Fibroblast of skin of right quadriceps (primary cell): ENCODE measurements at places on chromosomes 1 and 21.

- DNase-seq: no peak
These were observed 23.7 kb upstream of the TMCO2 start for GRCh38 chr1:40224040-40224439.

DNA sequence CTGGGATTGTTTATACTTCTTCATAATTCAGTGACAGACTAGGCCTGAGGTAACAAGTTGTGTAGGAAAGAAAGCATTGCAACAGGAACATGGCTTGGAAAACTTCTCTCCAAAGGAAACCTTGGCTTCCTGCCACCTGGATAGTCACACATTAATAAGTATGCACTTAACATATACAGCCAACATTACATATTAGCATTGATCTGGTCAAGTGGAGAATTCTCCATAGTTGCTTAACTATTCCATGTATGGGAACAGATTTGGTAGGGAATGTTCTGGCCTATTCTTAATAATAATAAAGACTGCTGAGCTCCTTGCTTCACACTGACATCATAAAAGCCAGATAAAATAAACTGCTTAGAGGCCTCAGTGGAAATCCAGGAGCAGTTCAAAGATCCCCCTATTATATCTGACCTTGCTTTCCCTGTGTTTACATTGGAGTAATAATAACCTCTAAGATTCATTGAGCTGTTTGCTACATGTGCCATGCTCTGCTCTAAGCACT lies 27.2 kb upstream of the NFIA start:
- peak; percentile 37 for DNase-seq

- DNase-seq: no peak
These were observed 20.4 kb downstream of the TOMM20 start for GRCh38 chr1:235108185-235108593.

DNA sequence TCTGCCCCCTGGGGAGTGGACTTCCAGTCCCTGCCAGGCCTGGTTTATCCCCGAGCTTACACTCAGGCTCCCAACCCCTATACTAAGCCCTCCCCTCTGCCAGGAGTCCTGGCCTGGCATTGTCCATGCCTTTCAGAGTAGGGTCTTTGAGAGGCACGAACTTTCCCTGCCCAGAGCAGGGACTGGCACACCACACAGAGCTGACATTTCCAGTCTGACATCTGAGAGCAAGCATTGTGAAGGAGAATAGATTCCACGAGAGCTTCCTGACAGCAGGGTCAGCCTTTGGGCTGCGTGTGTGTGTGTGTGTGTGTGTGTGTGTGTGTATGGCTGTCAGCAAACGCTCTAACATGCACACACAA lies 59.5 kb upstream of the LAPTM5 start:
- DNase-seq: no peak

GRCh38 chr1:157156058-157156541 lies 17.9 kb upstream of the ETV3 start:
- peak; percentile 56 for DNase-seq
